ENCODE measurements at places on chromosomes 2 and 18.

GRCh38 chr2:28276076-28276618, 116.5 kb upstream of the FOSL2 start:
- DNase-seq: no peak

DNA sequence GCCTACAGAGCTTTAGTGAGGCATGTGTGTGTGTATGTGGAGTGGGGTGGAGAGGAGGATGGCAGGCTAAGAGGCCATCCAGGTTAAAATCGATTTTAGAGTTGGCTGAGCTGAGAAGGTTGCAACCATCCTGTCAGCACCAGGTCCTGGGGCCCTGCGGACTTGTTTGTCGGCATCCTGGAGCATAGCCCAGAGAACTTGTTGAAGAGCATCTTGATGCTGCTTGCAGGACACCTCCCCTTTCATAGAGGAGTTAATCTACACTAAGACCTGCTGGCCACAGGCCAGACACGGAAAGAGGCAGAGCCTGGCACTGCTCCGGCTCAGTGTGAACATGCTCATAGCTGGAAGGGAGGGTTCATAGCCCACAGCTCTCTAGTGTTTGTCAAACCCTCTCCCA, 72.1 kb upstream of the RGPD5 start:
- DNase-seq: no peak

DNA sequence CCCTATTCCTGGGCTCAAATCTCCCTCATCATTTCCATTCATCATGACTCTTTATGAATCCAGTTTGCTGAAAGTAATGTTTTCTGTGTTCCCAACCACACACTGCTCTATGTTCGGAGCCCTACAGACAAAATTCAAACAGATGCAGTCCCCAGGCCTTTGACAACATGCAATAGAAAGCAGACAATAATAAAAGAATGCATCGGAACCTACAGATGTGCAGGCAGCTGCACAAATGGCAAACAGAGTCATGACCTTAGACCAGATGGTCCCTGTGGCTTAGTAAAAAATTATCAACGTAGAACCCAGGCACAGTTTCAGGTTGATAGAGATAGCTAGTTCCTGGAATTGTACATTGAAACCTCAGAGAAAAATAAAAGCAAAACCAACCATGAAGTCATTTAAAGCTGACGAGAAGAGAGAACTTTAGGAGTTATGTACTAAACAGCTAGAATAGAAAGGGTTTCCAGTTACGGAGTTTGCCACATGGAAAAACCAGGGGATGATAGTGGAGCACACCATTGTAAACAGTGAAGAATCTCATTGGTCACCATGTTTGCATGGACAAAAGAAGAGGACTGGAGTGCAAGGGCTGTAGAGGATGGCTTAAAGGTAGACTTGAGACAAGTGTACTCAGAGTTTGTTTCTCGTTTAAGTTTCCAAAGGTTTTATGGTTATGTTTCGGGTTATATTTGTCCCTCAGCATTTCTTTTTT, 23.2 kb upstream of the ACVR1 start:
- no peak for DNase-seq

GRCh38 chr2:212732860-212733259, 194.3 kb upstream of the ERBB4 start:
- DNase-seq: no peak

- DNase-seq: no peak
Measured at GRCh38 chr2:172079416-172079815, 5.9 kb upstream of the DLX1 start.

DNA sequence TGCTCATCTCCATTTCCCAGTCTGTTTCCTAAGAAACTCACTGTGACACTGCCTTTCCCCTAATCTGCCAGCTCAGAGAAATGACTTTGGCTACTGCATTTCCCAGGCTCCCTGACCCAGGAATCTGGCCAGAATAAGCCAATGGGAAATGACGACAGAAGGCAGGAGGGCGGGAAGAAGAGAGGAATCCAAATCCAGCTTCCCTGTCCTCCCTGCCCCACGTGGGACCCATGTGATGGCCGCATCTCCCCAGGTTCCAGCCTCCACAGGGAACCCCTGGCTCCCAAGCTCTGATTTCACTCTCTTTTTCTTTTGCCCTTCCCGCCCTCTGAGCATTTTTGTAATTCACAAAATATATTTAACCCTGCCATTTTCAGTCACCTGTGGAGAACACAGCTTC, 37.8 kb upstream of the RAB12 start:
- DNase-seq: no peak

Data from erythroblast (primary cell).